ENCODE measurements at places on chromosomes 4 and X. TPM values are rescaled to one million over a fixed set of nuclear protein-coding genes. Genes with fewer than 3 reads are reported as not detected.

GRCh38 chr4:184972991-184973390 lies 45.3 kb upstream of the HELT start:
- DNase-seq: no peak

Gene MND1
- not detected for total RNA-seq

Gene USP53
- total RNA-seq: 49.7 TPM

GRCh38 chr4:156481845-156482244 lies 489.8 kb downstream of the PDGFC start:
- DNase-seq: no peak

- DNase-seq: no peak
Observed at GRCh38 chr4:184548316-184548647, 73.9 kb upstream of the IRF2 start.

Gene UGT2B10
- total RNA-seq: not detected

DNA sequence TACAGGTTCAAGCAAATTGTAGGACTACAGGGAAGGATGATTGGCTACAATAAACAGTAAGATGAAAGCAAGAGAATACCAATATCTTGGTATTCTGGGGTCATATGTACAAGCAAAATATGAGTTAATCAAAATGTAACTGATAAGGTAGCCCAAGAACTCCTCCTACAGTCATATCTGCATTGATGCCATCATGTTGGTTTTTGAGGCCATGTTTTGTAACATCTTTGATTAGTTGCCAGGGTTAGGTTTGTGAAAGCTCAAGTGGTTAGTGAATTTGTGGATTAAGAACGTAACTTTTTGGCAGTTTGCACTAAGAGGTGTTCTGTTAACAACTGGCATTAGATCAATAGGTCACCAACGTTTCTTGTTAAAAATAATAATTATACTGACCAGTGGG lies 59.6 kb downstream of the USP9X start:
- DNase-seq: no peak

All from cardiac septum (tissue), 1 donor.